Left hindlimb (tissue), 1 donor: ENCODE measurements at places on chromosomes 6 and 20.

DNA sequence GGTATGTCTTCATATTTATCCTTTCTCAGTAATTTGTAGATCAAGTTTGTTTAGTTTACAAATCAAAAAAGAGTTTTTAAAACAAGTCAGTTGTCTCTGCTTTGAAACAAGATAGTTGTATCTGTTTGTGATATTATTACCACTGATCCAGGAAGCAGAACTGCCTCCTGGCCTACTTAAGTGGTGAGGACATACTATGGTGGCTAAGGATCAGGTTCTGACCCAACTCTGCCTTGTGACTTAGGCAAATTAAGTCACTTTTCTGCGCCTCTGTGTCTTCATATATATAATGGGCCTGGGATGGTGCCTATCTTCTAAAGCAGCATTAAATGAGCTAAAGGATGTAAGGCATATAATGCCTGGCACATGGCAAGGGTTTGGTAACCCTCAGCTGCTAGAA is 8.7 kb downstream of the ANKS1A start:
- no peak for DNase-seq

DNA sequence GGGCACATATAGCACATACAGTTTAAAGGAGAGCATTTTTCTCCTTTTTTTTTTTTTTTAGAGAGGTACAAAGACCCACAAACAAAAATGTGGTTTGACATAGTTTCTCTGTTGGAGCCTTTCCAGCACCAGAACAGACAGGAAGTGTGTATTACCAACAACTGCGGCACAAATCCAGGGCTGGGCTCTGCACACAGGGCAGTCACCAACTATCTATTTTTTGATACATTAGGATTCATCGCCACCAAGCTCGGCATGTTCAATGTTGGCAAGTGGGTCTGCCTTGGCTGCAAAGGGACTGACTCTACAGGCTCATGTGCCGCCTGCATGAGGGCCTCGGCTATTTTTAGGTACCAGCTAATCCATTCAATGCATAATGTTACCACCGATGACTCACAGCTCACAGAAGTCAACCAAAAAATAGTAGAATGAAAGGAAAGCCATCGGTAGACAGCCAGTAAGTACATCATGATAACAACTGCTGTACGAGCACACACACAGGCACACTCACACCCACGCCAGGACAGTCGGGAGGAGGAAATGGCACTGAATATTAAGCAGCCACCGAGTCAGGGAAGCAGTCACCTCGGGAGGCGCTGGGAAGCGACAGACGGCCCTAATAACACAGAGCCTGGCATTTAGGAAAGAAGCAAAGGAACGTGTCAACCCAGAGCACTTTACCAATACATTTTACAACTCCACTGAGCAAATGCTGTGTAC is 81.6 kb downstream of the GMPR start:
- peak; percentile 84 for DNase-seq

- DNase-seq, result no peak
Observed at GRCh38 chr6:24974182-24975171, 38.7 kb upstream of the RIPOR2 start.

DNA sequence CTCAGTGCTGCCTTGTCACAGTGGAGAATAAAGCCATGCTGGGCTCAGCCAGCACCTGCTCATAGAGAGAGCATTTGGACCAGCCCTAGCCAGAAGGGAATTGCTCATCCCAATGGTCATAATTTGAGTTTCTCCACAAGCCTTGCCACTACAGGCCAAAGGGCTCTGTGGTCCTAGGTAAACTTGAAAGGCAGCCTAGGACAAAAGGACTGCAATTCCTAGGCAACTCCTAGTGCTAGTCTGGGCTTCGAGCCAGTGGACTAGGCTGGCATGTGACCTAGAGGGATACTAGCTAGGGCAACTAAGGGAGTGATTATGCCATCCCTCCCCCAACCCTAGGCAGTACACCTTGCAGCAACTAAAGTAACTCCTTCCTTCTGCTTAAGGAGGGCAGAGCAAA is 516.2 kb downstream of the BCKDHB start:
- no peak for DNase-seq

- DNase-seq, result no peak
Observed at GRCh38 chr6:41650120-41650519, 11.9 kb downstream of the MDFI start.

DNA sequence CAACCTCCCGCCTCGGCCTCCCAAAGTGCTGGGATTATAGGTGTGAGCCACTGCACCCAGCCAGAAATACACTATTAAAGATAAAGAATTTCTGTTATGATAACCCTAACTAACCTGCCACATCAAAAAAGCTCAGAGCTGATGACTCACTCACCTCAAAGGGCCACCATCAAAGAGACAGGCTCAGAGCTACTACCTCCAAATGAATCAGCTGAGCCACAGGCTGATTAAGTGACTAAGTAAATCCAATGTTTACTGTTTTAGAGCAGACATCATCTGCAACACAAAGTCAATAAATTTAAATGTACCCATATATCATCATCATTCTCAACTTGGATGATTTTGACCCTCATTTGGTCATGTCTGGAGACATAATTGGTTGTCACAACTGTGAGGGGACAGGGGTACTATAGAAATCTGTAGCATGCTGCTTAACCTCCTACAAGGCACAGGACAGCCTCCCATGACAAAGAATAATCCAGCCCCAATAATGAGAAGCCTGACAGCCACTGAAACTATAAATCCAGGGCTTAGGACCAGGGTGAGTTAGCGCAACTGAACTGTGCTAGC is 106.5 kb downstream of the ATP9A start:
- DNase-seq, result no peak

DNA sequence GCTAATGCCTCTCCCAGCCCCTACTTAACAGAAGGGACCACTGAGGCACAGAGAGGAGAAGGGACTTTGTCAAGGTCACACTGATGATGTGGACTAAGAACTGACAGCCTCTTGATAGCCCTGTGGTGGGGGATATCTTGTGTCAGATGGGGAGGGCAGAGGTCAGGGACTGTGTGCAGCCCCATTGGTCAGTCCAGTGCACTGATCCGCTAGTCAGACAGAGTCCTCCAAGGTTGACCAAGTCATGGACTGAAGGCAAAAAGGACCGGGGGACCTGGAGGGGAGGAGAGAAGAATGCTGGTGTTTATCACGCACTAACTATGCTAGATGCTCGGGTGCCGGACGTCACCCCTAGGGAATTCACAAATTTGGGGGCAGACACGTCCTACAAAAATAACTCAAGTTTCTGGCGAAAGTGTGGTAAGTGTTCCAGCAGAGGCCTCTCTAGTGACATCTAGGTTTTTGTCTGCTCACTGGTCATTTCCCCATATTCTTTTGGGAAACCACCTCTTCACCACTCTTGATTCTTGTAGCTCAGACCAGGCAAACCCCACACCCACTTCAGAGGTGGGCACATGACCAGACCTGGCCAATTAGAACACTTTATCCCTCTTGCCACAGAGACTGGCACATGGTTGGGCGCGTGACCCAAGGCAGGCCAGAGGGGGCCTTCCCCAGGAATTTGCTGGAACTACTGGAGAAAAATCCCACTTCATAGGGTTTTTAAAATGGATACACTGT is 21.0 kb downstream of the TCF15 start:
- DNase-seq, result no peak

DNA sequence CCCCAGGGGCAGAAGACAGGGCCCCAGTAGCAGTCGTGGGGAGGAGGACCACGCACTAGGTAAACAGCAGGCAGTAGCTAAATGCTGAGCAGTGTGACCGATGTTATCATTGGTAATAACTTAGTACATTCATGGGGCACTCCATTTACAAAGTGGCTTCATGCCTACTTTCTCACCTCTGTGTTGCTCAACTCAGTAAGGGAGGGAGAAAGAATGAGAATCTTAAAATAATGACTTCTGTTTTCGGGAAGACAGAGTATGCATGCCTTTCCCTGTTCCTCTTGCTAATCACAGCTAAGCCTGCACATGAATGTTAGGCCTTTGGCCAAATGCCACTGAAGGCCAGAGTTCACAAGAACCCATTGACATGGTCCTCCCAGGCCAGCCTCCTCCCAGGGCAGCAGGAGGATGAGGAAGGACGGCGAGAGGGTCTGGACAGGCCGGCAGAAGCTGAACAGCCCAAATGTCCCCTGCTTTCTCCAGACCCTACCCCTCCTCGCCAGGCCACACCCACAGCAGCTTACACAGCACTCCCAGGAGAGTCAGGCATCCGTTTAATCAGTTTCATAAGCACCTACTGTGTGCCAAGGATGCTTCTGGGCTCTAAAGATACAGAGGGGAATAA is 183.4 kb downstream of the ANKRD60 start:
- no peak for DNase-seq

DNA sequence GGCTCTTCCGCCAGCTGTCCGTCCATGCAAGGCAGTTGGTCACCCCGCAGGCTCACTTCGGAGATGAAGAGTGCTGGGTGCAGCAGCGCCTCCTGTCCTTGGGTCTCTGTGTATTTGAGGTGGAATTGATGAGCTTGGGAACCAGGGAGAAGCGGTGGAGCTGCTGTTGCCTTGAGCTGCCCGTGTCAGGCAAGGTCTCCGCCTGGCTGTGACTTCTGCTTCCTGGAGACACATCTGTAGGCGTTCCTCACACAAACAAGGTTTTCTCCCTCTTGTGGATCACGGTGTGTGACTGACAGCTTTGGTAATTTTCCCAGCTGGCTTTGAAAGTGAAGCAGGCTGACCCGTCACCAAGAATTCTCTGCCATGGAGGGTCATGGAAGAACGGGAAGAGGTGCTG is 2.5 kb upstream of the SLC17A9 start:
- no peak for DNase-seq

DNA sequence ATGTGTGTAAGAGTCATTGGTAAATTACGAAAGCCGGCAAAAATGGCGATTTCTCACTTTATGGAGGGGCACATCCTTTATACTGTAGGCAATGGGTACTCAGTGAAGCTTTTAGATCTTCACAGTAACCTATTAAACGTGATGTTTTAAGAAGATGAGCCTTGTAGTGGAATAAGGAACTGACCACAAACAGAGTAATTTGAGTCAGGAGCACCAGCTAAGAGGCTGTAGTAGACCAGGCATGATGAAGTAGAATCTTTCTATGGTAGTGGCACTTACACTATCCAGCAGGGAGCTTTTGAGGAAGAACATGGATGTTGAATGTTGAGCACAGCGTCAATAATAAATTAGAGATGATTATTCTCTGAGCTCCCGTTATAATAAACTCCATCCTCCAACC is 65.9 kb downstream of the HIVEP2 start:
- no peak for DNase-seq

- no peak for DNase-seq
Observed at GRCh38 chr20:8663424-8663823, 405.5 kb upstream of the PLCB4 start.

GRCh38 chr6:109920911-109921310 is 57.2 kb upstream of the GPR6 start:
- no peak for DNase-seq

GRCh38 chr6:116922853-116923548 is 46.0 kb downstream of the RFX6 start:
- no peak for DNase-seq

DNA sequence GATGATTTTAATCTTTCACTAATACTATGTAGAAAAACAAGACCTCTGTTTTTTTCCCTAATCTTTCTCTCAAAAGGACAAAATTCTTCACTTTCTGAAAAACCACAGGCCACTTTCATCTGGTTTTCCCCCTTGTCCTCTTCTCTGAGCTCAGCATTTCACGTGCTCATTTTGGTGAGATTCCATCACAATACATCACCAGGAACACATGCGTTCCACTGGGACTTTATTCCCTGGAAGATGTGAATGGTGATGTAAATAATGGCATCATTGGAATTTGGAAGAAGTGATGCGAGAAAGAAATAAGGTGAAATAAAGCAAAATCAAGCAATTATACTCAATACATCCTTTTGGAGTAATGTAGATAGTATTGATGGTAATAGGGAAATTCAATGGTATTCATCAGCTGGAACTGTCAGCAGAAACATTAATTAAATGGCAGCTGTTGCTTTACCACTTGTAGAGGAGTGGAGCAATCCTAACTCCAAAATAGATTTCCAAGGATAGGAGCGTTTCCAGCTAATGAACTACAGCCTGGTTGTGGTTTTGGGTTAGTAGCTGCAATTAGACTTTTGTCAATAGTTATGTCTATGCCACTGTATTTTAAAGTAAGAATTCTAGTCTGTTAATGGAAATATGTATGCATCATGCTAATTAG is 11.5 kb downstream of the FILIP1 start:
- DNase-seq, result no peak

DNA sequence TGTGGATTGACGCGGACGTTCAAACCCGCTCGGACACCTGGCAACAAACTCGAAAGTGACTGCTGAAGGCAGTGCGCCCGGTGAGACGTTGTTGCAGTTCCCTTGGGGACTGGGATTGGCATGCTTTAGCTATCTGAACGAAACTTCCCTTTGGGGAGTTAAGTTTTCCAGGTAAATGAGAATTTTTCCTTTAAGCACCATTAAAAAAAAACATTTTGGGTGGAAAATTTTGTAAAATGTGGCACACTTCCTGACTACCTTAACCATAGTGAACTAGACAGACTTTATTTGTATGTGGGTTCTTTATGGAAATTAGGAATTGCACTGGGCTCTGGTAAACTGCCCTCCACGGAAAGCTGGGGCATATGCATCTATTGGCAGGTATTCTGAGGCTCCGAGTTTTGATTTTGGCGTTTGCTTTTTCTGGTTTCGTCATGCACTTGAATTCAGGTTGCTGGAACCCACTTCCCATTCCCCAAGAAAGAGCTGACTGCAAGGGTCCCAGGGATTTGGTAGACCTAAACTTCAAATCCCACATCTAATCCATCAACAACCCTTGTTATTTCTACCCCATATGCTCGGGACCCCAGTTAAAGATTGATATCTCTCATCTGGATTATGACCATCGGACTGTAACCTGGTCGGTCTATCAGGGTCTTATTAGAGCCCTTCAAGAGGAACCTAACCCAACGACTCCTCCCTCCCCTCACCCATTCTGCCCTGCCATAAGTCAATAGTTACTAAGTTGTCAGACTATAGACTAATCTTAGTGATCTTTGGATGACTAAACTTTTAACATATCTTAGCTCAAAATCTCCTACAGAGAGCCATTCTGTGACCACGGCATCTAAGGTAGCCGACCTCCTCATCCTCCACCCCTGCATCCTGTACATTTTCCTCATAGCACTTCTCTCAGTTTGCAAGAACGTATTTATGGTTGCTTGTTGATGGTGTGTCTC is 800 bp upstream of the DYNLT1 start:
- no peak for DNase-seq

GRCh38 chr6:140436023-140436811 is 1061.8 kb upstream of the CITED2 start:
- DNase-seq, result no peak

GRCh38 chr6:136736281-136736960 is 55.9 kb downstream of the MAP3K5 start:
- DNase-seq, result no peak

DNA sequence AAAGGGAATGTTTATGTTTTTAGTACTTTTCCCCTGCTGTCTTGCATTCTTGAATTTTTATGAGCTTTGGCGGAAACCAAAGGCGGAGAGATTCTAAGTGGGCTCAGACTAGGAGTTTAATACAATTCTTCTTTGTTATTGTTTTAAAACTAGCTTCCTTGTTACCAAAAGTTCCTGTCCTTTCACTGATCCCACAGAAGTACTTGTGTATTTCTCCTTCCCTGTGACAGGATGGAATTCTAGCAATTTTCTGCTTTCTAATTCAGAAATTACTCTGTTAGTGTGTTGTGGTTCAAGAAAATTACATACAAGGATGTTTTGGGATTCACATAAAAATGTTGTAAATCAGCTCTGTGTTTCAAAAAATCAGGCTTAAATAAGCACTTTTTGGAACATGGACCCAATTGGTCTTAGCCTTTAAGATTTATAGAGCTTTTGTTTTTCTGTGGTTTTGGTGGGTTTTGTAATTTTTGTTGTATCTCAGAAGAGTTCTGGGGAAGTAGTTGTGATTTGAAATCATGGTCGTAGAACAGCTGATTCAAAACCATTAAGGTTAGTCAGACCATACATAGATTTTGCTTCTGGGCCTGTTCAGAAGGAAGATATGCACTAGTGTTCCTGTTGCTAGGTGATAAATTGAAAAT is 17.6 kb upstream of the CTAGE9 start:
- DNase-seq, result no peak
